CD8-positive, alpha-beta memory T cell (primary cell): ENCODE measurements at places on chromosomes 7 and 10.

GRCh38 chr7:43467406-43467805, 115.5 kb upstream of the STK17A start:
- no peak for DNase-seq

DNA sequence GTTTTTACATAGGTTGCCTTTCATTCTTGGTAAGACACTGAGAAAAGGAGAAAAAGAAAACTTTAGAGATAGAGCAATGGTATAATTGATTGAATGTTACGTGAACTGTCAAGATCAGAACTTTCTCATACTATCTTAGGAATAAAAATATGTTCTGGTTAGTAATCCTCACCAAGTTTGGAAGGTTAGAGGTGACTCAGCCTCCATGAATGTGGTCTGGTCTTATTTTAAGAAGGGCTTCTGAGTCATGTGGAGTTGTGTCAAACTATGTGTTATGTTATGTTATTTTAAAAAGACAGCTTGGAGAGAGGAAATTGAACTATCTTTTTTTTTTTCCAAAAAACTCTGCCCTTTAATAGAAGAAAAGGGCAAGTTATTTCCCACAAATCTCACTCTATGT, 458.6 kb upstream of the KLF6 start:
- no peak for DNase-seq

DNA sequence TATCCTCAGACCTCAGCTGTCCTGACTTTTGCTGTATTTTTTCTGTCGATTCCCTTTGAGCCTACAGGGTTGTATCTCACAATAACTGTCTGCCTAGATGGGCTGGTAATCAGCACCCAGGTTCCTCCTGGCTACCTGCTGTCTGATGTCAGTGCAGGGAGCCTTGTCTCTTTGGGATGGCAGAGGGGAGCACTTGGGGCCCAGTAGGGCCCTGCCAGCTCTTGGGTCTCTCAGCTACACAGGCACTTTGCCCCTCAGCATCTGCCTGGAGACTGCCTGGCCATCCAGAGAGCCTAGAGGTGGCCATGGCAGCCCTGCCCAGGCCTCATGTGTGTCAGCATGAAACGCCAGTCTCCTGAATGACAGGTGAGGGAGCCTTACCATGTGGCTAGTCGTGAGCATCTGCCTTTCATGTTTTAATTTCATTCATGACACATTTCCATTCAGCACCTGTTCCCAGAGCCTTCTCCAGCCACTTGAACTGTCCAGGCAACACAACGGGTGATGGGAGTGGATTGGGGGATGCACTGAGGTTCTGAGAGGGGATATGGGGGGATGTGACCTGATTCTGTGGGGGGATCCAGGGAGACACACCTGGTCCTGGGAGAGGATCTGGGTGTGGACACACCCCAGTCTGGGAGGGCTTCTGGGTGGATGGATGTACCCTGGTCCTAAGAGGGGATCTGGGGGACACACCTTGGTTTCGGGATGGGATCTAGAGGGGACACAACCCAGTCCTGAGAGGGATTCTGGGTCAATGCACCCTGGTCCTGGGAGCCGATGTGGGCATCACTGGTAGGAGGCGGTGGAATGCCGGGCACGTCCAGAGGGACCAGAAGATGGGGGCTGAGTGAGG, 21.9 kb downstream of the ADCY1 start:
- no peak for DNase-seq

DNA sequence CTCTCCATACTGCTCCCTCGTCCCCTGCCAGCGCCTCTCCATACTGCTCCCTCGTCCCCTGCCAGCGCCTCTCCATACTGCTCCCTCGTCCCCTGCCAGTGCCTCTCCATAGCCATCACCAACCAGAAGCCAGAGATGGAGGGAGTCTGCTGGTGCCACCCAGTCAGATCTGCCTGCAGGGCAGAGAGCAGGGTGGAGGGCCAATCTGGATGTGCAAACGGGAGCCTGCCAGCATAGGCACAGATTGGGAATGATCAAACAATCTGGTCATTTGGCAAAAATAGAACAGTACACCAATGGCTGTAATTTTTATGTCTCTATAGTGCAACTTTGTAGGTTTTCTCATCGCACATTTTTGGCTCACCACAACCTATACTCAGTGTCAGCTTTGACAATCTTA, 76.9 kb upstream of the LRRC4 start:
- DNase-seq = no peak

DNA sequence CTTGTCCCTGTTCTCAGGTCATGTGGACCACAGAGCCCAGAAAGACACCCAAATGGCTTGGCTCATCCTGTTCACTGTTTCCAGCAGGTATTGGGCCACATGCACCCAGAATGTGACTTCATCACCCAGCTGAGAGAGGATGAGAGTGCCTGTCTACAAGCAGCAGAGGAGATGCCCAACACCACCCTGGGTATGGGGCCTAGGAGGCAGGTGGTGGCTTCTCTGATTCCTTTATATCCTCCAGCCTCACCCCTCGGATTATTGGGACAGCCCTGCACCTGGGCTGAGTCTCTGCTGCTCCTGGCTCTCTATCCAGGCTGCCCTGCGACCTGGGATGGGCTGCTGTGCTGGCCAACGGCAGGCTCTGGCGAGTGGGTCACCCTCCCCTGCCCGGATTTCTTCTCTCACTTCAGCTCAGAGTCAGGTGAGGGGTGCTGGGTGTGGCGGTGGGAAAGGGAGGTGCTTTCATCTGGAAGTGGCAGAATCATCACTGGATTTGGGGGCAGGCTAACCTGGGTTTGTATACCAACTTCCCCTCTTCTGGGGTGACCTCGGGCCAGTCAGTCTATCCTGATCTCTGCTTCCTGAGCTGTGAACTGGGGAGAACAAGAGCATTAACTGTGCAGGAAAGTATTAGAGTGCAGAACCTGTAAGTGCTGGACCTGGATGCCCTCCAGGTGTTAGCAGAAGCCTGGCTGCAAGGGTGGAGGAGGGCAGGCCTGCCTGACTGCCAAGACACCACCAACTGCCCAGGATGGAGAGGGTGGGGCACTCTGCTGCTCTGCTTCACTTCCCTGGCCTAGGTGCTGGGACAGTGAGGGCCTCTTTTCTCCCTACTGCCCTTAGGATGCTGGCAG, 5.2 kb downstream of the GHRHR start:
- no peak for DNase-seq

DNA sequence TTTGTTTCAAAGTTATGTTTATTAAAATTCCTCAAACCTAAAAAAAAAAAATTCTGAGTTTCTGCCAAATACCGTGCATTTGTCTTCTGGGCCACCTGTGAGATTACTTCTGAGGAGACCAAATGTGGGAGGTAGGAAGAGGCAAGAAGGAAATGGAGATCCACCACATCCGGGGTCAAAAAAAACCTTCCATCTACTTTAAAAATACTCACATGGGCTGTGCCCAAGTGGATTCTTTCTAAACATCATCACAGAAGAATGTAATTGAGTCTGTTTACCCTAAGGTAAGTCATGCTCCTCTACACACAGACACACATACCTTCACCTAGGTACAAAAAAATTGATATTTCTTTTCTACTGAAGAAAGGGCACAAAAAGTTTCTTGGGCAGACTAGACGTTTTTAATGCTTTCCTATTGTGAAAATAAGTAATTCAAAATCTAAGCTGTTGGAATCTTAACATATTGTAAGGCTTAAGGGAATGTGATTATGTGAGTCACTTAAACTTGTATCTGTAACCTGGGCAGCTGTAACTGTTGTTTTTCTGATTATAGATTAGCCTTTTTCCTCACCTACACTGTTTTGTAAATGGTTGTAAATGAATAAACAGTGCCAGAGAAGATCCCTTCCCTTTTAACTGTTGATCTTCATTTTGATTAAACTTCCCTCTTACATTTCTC, 19.1 kb upstream of the SPOCK2 start:
- no peak for DNase-seq

DNA sequence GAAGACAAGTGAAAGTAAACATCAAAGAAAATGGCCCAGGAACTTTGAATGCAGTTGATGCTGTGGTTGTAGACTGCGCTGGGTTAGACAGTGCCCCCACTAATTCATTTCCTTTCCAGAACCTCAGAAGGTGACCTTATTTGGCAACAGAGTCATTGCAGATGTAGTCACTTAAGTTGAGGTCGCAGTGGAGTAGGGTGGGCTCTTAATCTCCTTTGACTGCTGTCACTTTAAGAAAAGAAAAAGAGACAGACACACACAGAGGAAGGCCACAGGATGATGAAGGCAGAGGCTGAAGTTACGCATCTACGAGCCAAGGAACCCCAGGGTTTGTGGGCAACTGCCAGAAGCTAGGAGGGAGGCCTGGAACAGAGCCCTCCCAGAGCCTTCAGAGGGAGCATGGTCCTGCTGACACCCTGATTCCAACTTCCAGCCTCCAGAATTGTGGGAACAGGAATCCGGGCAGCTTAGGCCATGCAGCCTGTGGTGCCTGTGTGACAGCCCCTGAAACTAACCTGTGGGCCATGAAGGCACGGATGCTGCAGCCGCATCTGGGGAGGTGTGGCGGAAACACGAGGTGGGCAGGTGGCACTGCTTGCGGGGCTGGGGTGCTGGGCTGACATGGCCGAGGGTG, 107.6 kb downstream of the PRKAG2 start:
- DNase-seq = peak; percentile 68

DNA sequence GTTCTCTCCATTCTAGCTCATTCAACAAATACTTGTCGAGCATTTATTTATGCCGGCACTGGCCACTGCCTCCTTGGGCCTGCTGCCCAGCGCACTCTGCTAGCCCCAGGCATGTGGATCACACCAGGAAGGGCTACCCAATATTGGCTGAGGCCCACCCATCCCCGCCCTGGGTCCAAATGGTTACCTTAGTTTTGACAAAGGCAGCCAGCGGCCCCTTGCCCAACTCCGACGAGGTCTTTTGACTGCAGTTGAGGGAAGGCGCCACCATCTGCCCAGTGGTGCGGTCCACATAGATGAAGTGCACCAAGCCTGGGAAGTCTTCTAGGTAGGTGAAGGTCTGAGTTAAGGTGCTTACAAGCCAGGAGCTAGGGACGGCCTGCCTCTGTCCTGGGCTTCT, 7.2 kb upstream of the PYROXD2 start:
- DNase-seq = no peak

GRCh38 chr10:98168147-98168546, 33.7 kb downstream of the R3HCC1L start:
- no peak for DNase-seq

DNA sequence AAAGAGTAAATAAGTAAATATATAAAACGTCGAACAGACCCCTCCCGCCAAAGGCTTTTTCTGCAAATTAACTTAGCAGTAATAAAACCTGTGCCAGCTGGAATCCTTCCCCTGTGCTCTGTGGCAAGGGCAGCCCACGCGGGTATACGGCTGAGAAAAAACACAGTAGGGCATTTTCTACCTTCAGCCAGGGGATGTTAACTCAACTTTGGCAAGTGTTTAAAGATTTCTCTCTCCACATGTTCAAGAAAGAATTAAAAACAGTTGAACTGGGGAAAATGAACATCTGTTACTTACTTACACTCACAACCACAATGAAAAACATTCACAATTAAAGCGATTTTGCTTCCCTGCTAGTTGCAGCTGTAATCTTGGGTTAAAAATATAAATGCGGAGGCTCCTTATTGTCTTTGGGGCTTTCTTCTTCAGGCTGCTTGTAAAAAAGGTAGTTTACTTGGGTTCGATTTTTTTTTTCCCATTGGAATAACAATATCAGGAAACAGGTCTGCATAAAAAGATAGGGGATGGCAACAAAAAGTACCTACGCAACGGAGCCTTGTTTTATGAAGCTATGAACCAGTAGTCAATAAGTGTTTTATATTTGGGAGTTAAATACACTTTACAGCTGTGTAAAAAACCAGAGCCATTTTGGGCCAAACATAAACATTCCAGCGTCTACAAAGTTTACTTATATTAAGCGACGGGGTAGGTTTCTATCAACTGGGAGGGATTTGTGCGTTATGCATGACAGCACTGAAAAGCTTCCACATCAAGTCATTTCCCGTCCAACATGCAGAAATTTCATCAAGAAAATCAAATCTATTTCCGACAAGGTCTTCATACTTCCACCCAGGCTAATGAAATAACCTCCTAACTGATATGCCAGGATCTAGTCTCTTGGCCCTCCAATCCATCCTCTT, 132.7 kb downstream of the TAX1BP1 start:
- DNase-seq = no peak

DNA sequence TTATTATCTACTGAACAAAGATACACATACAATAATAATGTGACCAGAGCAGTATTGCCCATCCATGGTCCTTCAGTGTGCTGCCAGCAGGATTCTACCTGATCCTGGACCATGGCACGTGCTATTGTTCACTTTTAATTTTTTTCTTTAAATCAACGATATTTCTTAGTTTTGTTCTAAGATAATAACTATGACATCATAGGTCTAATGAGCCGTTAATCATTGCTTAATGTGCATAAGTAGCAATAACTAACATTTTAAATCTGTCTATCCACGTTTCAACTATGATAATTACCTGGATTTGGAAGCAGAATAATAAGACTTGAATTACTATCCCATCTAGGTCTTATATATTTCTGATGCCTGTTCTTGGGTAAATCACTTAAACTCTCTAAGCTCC, 253.8 kb downstream of the SORCS1 start:
- DNase-seq = no peak

- no peak for DNase-seq
Measured at GRCh38 chr10:6130848-6131470, 42.1 kb downstream of the RBM17 start.

DNA sequence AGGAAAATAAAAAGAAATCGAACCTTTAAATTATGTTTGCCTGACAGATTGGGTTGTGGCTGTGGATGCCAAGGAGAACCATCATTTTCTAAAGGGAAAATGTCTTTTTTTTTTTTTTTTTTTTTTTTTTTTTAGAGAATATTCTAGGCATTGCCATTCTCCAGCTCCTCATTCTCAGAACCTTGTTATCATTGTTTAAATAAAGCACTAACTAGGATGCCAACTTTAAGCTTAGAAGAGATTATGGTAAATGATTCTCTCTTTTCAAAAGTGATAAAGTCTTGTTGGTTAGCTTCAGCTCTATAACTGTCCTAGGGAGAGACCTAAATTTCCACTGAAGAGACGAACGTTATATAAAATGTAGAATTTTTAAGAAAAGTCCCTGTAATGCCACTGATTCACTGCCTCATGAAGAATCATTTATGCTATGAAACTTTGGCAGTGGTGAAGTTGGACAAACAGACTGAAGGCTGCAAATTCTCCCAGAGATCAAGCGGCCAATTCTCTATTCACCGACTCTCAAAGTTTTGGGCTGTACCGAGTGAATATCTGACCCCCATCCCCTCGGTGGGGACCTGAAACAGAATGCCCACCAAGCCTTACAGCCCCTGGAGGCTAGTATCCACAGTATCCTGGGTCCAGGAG, 207.9 kb upstream of the PITRM1 start:
- no peak for DNase-seq

GRCh38 chr7:132276234-132276630, 300.0 kb downstream of the PLXNA4 start:
- no peak for DNase-seq

GRCh38 chr10:95122736-95123135, 53.4 kb upstream of the CYP2C8 start:
- no peak for DNase-seq

GRCh38 chr7:78114993-78115392, 316.4 kb downstream of the PHTF2 start:
- DNase-seq = no peak

DNA sequence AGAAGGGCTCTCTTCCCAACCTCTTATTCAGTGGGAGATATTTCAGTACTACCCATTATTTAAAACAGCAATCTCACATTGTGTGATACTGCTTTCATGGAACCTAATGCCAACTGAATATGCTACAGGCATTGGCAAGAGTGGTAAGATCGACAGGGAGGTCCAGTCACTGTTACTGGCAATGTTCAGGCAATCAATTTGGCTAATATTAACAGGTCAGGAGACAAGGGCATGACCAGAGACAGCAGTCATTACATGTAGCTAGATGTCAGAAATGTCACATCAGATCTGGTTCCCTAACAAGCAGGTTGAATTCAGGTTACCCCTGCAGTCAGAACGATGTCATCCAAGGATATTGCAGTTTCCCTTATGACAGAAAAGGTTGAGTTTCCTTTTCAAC, 129.4 kb downstream of the ARHGAP12 start:
- DNase-seq = no peak
